ENCODE measurements at places on chromosomes 2 and 18.

GRCh38 chr2:112138159-112139032 lies at the start of gene FBLN7:
FBLN7 (plus strand) TSS chr2:112138385; CDS start chr2:112138656, 271 bp downstream.
- DNase-seq: no peak

DNA sequence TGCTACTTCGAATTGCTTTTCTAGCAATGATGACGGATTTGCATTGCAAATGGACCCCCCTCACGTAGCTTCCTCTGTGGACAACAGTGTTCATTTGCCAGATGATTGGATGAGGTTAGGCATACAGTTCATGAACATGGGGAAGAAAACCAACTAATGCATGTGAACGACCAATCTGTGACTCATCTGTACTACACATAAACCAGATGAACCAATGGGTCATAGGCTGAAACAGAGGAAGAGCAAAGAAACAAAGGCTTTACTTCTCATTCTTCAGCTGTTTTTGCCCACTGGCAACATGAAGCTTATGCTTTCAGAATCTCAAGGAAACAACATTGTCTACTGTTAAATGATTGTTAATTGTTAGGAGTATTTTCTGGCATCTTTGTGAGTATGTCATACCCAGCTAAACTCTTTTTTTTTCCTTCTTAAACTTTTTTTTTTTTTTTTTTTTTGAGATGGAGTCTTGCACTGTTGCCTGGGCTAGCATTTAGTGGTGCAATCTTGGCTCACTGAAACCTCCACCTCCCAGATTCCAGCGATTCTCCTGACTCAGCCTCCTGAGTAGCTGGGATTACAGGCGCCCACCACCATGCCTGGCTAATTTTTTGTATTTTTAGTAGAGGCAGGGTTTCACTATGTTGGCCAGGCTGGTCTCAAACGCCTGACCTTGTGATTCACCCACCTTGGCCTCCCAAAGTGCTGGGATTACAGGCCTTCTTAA lies 35.5 kb downstream of the EFEMP1 start:
- DNase-seq: no peak

DNA sequence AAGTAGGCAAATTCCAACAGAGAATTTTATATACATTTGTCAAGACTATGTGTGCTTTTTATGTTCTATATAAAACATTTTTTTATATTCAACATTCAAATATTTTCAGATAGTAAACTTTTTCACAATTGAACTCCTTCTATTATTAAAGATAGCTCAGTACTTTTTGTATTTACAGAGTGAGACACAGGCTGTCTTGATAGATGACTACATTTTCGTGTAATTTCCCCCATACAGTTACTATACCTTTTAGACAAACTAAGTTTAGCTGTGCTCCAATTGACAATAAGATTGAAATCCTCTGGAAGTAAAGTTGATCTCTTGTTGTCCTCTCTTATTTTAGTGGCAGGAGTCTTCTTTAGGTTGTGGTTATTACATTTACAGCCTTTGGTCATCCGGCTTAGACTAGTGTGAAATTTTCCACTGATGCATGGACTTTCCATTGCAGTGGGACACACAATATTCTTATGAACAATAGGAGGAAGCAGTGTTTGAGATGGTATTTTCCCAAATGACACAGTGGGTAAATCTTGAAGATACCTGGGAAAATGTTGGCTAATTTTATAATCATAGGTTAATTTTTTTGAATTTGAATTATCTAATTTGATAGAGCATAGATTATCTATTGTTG lies 21.0 kb downstream of the ZSWIM2 start:
- no peak for DNase-seq

DNA sequence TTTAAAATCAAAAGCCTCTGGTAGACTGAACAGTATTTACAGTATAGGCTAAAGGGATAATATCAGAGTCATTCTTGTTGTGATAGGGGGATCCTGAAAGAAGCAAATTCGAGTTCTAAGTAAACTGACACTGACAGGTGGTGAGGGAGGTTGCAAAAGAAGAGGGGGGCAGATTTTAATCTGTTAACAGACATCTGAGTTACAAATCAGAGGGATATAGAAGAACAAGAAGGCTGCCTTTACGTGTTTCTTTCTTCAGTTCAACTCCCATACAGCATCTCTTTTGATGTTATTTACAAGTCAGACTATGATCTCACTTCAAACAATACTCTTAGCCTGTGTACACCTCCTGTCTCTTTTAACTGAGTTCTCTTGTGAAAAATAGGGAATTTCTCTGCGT lies 16.3 kb upstream of the ITGA4 start:
- no peak for DNase-seq

DNA sequence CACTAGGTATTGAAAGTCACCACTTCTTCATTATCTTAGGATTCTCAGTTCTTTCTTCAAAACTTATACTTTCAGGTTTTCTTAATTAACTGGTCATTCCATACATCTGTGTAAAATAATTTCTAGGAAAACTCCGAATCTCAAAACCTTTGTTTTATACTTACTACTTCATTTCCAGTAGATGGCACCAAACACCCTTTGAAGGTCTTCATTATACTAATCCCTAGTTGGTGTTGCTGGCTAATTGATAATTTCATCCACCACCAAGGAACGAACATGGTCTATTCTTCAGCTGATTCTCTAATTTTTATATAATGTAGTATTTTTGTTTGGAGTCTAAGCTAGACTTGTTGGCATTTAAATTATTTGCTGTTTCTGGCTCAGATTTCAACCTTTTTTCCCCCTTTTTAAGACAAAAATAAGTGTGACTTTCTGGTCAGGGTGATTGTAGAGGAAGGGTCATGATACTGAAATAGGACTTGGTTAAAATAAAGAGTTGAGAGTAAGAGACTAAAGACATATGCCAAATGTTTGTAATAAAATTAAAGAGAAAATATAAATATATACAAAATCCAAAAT lies 2.8 kb upstream of the MXD1 start:
- DNase-seq: no peak

DNA sequence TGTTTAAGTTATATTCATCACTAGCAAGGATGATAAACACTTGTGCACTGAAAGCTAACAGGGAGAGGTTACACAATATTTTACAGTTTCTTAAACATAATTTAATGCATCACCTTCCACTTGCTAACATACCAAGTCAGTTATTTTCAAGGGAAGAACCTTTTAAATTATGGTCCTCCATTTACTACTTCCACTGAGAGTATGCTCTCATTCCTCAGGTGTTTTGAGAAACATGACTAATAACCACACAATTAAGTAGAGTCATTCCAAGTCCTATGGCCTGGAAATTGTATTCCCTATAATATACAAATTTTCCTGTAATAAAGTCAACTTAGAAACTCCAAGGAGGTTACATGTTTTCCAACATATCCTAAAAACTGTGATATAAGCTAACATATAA lies 152.3 kb upstream of the STON1 start:
- DNase-seq: no peak

DNA sequence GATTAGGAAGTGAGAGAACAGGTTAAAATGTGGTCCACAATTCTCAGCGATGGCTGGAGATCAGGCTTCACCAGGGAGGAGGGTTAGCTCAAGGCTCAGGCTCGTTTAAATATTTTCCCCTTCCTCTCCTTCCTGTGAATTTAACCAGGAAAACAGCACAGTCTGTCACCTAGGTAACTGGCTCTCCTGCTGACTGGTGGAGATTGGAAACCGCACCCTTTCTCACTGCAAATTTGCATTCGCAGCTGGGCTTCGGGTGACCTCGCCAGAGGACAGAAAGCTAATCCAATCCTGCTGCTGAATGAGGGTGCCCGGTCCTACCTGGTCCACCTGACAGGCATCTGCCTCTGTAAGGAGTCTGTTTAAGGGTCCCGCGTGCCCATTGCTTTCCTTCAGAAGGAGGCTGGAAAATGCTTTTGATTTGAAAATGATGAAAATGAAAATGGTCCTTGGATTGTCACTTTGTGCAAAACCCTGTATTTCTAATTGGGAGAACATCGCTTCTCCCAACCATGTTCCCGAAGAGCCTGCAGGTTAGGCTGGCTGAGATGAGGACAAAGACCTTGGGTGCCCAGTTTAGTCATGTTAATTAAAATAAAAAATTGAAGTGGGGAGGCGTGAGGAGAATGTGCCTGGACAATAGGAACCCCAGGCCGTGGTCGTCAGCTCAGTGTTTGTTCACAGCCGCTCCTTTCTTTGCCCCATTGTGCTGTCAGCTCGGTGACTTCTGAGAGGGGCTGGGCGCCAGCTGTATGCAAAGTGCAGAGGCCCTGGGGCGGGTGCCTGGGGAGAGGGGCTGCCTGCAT lies 43.4 kb upstream of the MTCL1 start:
- DNase-seq: no peak

GRCh38 chr18:36298126-36298741 lies 721 bp downstream of the FHOD3 start:
- no peak for DNase-seq

- no peak for DNase-seq
Observed at GRCh38 chr2:6986301-6986911, 69.2 kb downstream of the RNF144A start.

- no peak for DNase-seq
Observed at GRCh38 chr2:205408696-205409095, 273.6 kb upstream of the NRP2 start.

- no peak for DNase-seq
Observed at GRCh38 chr2:45588158-45588829, 22.8 kb downstream of the SRBD1 start.
